ENCODE measurements at places on chromosomes 1 and 21. TPM values are rescaled to one million over a fixed set of nuclear protein-coding genes. Genes with fewer than 3 reads are reported as not detected.

GRIK1 gene
- not detected for total RNA-seq

CFHR4 gene
- not detected for total RNA-seq

MROH7 gene
- 0.28 TPM for total RNA-seq

LRRN2 gene
- not detected for total RNA-seq

DOCK7 gene
- 113 TPM for total RNA-seq

FAM163A gene
- total RNA-seq: not detected

RPE65 gene
- total RNA-seq: not detected

FBLIM1 gene
- 77.0 TPM for total RNA-seq

LRRC8D gene
- 21.9 TPM for total RNA-seq

PRAMEF2 gene
- not detected for total RNA-seq

ITGB2 gene
- 0.56 TPM for total RNA-seq

SLAMF9 gene
- total RNA-seq: 0.28 TPM

TTC39A gene
- 0.85 TPM for total RNA-seq

ARHGEF11 gene
- total RNA-seq: 20.1 TPM

SDC3 gene
- 6.9 TPM for total RNA-seq

PLPPR4 gene
- 5.2 TPM for total RNA-seq

PLA2G2F gene
- not detected for total RNA-seq

WDR64 gene
- not detected for total RNA-seq

MCM3AP gene
- 53.3 TPM for total RNA-seq

RASSF5 gene
- total RNA-seq: 0.38 TPM

TMIGD3 gene
- not detected for total RNA-seq
